Activated CD8-positive, alpha-beta T cell treated with anti-CD3 and anti-CD28 coated beads, Interleukin-2, amount 10 ng/mL, durations not matched to agents 7 days and 5 days (primary cell): ENCODE measurements at places on chromosomes 7 and 10.

GRCh38 chr10:70186090-70186489 lies 15.8 kb upstream of the SAR1A start:
- no peak for DNase-seq

- DNase-seq: peak; percentile 43
Observed at GRCh38 chr7:135414850-135415439, 95.0 kb downstream of the CNOT4 start.

DNA sequence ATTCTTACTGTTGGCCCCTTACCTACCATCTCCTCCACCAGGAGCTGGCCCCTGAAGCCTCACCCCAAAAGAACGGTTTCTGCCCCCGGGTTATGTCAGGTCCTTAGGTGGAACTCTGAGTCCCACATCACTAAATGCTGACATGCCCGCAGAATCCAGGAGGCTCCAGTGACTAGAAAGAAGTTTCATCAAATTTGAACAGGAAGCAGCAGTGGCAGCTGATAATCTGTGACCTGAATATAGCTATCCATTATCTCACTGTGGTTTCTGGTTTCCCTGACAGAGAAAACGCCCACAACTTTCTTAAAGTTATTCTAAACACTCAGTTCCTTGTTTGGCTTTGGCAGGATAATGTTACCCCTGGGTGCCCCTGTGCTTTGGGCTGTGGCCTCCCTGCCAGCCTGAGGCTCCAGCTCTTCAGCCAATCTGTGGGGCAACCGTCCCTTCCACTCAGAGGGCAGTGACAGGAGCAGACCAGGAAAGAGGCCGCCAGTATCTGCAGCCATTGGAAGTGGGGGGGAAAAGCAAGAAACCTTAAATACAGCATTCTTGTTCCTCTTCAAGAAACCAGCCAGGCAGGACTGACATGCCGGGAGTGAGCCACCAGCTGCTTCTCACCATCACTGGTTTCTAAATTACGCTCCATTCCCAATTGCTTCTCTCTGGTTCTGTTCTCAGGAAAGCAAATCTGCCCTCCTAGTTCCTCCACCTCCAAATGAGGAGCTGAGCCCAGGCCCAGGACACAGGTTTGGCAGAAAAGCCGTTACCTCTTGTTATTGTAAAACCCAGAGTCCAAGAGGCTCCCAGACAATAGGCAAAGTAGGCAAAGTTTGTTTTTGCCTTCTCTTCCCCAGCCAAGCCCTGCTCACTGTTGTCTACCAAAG lies 41.2 kb upstream of the VCL start:
- DNase-seq: peak; percentile 62

GRCh38 chr7:40551685-40552576 lies 417.1 kb downstream of the SUGCT start:
- DNase-seq: no peak

- DNase-seq: no peak
Observed at GRCh38 chr7:16369855-16370254, 51.5 kb downstream of the CRPPA start.
